ENCODE measurements at places on chromosomes 1 and 21.

DNA sequence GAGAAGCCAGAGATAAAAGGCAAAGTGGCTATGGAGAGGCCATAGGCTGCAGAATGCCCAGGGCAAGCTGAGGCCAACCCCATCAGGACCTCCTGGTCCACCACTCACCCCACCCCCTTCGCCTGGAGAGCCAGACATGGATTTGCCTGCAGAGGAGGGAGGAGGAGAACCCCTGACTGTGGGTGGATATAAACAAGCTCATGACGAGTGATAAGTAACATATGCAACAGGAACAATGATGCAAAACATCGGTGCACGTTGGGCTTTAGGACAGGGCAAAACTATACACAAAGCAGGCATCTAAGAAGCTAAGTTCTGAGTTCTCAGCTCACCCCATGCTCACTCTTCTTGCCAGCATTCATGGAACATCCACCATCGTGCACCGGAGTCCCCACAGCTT lies 150.3 kb downstream of the ETS2 start:
- no peak for DNase-seq

DNA sequence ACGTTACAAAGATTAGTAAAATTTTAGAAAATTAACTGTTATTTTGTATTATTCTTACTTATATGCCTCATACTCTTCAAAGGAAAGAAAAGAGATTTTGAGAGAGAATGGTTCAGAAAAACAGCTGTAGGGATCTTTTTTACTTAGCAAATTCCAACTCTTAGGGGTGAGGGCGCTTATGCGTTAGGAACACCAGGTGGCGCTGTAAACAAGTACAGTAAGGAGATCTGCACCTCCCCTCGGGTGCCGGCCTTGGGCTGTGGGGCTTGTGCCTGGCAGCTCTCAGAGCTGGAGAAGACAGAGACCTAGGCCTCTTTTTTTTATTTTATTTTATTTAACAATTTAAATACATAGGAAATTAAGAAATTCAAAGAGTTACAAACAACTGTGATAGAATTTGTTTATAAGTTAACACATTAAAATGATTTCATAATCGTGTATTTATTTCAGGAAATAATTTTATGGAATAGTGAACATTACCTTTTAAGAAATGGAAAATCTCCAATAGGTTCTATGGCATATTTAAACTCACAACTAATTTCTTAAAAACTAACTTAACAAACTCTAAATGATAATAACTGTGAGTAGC lies 32.6 kb downstream of the UTP25 start:
- peak; percentile 68 for DNase-seq

- no peak for DNase-seq
Measured at GRCh38 chr1:159835356-159835755, 8.7 kb downstream of the SLAMF8 start.

DNA sequence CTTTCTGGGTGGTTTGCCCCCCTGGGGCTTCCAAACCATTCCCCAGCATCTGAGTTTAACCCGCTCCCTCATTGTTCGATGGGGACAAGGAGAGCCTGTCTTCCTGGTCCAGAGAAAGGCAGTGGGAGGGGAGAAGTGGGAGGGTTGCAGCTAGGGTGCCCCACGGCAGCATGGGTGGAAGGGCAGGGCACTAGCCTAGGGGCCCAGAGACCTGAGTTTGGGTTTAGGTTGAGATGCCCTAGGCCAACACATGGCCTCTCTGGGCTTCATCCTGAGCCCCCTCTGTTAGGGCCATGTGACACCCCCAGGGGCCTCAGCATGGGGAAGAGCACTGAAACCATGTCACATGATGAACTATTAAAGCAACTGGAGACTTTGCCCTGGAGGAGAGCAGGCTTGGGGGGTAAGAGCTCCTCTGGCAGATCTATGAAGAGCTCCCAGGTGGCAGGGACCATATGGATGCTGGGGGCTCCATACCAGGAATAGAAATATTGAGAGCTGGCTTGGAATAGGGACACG lies 9.7 kb upstream of the RUNX3 start:
- no peak for DNase-seq

Data from CD4-positive, alpha-beta T cell treated with Interleukin-4 for 1 hour (primary cell).